ENCODE measurements at places on chromosomes 1 and 21. TPM values are rescaled to one million over a fixed set of nuclear protein-coding genes. Genes with fewer than 3 reads are reported as not detected.

- H3K4me3 ChIP-seq, result no peak overlapping the region
- DNase-seq, result no peak
- no peaks in the 10 kb centered on the region for H3K27me3 ChIP-seq
Observed at GRCh38 chr1:245469734-245470133, 314.9 kb downstream of the KIF26B start.

- no peaks in the 10 kb centered on the region for H3K4me1 ChIP-seq
- no peak for DNase-seq
- H3K27me3 ChIP-seq, result no peaks in the 10 kb centered on the region
- no peaks in the 10 kb centered on the region for H3K36me3 ChIP-seq
- H3K4me3 ChIP-seq, result no peak overlapping the region
Observed at GRCh38 chr21:34800797-34801518, 132.2 kb downstream of the CLIC6 start.

DNA sequence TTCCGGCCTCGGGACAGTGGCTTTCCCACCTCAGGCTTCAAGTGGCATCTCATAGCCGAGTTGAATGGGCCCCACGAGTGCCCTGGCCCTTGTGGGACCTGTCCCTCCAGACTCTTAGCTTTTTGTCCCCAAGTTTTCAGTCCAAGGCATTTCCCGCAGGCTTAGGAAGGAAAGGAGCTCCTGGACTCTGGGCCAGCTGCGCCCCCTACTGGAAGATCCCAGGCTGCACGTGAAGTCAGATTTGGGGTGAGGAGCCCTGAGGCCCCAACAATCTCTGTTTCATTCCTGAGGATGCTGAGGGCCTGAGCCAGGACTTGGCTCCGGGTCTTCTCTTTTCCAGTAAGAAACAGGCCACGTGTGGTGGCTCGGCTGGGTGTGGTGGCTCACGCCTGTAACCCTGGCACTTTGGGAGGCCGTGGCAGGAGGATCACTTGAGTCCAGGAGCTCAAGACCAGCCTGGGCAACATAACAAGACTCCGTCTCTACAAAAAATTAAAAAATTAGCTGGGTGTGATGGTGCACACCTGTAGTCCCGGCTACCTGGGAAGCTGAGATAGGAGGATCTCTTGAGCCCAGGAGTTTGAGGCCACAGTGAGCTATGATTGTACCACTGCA, 67.4 kb downstream of the ARHGEF10L start:
- H3K4me1 ChIP-seq, result no peaks in the 10 kb centered on the region
- no peaks in the 10 kb centered on the region for H3K27me3 ChIP-seq
- no peak overlapping the region for H3K27ac ChIP-seq
- no peaks in the 10 kb centered on the region for H3K36me3 ChIP-seq

DNA sequence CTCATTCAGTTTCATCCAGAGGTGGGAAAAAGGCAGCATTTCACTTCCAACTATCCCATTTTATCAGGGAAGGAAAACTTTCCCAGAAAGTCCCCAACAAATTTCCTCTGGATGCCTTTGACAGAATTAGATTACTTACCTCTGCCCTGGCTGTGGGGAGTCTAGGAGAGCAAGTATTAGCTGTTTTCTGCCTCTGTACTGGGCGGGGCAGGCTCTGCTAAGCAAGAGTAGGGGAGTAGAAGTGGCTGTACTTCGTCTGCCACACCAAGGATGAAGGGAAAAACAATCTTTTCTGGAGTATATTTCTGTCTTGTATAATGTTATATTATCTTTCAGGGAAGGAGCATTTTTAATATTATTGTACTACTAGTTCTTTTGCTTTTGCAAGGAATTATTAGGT, 78.5 kb downstream of the FNBP1L start:
- no peaks in the 10 kb centered on the region for H3K36me3 ChIP-seq
- no peaks in the 10 kb centered on the region for H3K4me1 ChIP-seq
- no peak overlapping the region for H3K27ac ChIP-seq
- no peak for DNase-seq
- H3K27me3 ChIP-seq, result no peaks in the 10 kb centered on the region
- no peak overlapping the region for H3K4me3 ChIP-seq

GRCh38 chr1:22778862-22779520, 68.4 kb downstream of the EPHB2 start:
- H3K4me1 ChIP-seq, result 0 out of 2 replicates have a peak, but pooled peaks cover 8% of the 10 kb centered on the region
- H3K27me3 ChIP-seq, result no peaks in the 10 kb centered on the region
- H3K27ac ChIP-seq, result no peak overlapping the region
- H3K36me3 ChIP-seq, result no peaks in the 10 kb centered on the region
- H3K4me3 ChIP-seq, result no peak overlapping the region
- no peak for DNase-seq

DNA sequence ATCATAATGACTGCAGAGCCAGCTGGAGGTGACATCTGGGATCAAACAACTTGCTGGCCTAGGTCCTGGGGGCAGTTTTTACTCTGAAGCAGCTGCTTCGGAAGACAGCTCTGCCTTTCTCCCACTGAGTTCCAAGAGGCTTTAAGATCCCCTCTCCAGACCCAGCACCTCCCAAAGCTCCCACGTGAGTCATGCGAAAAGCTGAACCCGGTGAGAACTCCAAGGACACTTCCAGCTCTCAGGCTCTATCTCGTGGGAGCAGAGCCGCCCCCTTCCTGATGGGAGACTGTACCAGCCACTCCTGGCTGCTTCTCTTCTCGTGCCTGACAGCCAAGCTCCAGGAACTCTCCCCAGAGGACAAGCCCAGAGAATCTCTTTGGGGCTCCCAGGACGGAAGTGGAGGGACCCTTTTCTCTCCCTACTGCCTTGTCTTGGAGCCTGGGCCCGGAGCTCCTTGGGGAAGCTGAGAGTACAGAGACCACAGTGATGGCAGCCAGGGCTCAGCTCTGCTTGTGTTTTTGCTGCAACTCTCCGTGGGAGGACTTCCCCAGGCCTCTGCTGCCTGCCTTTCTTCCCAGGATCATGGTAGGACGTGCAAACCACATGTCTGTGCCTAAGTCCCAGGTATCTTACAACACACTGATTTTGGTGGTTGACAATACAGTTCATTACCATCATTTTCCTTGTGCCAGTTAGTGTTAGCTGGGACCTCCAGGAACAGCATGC, 40.6 kb downstream of the STUM start:
- DNase-seq, result no peak
- H3K4me1 ChIP-seq, result no peaks in the 10 kb centered on the region
- H3K27ac ChIP-seq, result no peak overlapping the region
- H3K4me3 ChIP-seq, result no peak overlapping the region

GRCh38 chr1:10429868-10430215, 391 bp upstream of the CENPS start:
- H3K4me1 ChIP-seq, result peaks cover 5% of the 10 kb centered on the region
- H3K36me3 ChIP-seq, result no peaks in the 10 kb centered on the region
- H3K27ac ChIP-seq, result peak overlapping the region; percentile 96
- peak overlapping the region; percentile 66 for H3K4me3 ChIP-seq
- H3K27me3 ChIP-seq, result no peaks in the 10 kb centered on the region

DNA sequence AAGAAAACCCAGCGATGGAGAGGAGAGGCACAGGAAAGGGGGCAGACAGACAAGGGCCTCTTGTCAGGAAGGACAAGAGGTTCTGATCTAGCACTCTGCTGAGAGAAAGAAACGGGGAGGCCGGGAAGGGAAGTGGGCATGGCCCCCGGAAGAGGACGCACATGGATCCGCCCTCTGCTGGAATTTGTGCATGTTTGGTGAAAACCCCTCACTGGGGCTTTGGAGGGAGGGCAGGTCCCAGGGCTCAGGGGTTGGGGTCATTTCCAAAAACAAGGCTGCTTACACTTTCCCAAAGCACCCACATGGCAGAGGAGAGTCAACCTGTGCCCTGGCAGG, 32.4 kb upstream of the ECE1 start:
- DNase-seq, result no peak
- no peak overlapping the region for H3K4me3 ChIP-seq
- H3K27me3 ChIP-seq, result no peaks in the 10 kb centered on the region
- H3K4me1 ChIP-seq, result peaks cover 57% of the 10 kb centered on the region

DNA sequence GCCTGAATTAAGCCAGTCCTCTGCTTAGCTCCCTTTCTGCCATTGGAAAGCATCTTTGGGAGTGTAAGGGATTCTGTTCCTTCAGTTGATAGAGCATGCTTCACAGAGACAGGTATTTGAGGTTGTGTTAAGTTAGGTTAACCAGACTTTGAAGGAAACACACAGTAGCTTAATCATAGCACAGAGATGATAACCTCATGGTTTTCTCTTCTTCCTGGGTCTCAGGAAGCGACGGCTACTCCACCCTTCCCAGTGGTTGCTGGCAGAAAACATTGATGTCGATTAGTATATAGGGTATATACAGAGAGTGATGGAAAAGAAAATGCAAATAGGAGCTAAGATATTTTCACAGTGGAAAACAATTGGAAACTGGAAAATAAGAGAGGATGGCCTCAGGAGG, 42.0 kb downstream of the S1PR1 start:
- no peak overlapping the region for H3K27ac ChIP-seq
- no peaks in the 10 kb centered on the region for H3K27me3 ChIP-seq
- no peak overlapping the region for H3K4me3 ChIP-seq

The RGS18 gene
- not detected for polyA plus RNA-seq

The LCE1B gene
- polyA plus RNA-seq, result not detected

The MCOLN2 gene
- 1.7 TPM for polyA plus RNA-seq
